CD8-positive, alpha-beta T cell (primary cell): ENCODE measurements at places on chromosomes 5 and 9.
A peak's percentile ranks its signal among the peaks of the same experiment; 100 is the strongest.

GRCh38 chr9:73230251-73230650 lies 78.6 kb downstream of the ANXA1 start:
- no peak for DNase-seq

DNA sequence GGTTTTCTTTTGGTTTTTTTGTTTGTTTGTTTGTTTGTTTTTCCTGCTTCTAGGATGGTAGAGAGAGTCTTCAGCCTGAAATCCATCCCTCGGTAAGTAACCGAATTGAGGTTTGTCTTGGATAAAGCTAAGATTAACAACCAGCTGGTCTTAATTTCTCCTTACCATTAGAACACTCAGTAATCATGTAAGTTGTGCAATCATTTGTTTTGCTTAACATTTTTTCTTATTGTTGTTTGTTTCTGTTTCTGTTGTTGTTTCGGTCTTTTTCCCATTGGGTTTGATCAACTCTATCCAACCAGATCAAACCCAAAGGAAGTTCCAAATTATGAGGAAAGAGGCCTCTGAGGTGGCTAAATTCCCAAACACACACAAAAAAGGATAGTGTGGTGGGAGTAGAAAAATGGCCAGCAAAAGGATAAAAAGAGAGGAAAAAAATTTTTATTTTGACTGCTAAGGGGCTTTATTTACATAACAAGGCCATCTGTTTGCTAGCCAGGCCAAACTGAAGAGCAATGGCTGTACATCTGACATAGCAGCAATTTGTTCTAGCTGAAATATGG lies 49.6 kb upstream of the ANKRD31 start:
- DNase-seq: no peak

- DNase-seq: no peak
These were observed 85.2 kb downstream of the EHMT1 start for GRCh38 chr9:137703842-137704508.

DNA sequence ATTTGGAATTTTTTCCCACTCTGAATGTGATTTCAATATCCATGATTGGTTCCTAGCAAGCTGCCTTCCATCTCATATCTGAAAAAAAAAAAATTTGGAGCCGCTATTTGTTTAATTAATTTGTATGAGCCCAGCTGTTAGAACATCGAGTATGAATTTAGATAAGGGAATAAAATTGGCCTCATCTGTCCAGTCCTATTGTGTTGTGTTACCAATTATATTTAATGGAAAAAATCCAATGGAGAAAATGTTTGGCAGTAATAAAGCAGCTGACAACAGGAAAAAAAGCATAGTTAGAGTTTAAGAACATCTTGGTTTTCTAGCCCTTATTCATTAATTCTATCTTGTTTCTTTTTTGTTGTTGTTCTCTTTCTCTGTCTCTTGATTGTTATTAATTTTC lies 735.6 kb upstream of the RIOK2 start:
- DNase-seq: no peak

GRCh38 chr9:135067096-135067710 lies 20.3 kb upstream of the OLFM1 start:
- no peak for DNase-seq

DNA sequence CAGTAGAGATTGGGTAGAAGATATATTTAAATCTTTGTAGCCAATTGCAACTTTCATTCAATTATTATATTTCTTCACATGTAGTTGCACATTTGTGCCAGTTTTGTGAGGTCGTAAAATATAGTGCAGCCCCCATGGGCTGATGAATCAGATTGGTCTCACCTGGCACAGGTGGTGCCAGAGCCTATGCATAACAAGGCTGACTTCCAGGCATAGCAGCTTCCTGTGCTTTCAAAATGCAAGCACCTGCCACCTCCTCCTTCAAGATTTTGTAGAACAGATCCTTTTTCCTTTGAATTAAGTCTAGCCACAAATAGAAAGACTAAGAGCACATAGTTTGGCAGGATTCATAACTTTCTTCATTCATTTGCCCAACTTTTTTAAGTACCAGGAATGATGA lies 87.1 kb downstream of the STARD4 start:
- DNase-seq: no peak

DNA sequence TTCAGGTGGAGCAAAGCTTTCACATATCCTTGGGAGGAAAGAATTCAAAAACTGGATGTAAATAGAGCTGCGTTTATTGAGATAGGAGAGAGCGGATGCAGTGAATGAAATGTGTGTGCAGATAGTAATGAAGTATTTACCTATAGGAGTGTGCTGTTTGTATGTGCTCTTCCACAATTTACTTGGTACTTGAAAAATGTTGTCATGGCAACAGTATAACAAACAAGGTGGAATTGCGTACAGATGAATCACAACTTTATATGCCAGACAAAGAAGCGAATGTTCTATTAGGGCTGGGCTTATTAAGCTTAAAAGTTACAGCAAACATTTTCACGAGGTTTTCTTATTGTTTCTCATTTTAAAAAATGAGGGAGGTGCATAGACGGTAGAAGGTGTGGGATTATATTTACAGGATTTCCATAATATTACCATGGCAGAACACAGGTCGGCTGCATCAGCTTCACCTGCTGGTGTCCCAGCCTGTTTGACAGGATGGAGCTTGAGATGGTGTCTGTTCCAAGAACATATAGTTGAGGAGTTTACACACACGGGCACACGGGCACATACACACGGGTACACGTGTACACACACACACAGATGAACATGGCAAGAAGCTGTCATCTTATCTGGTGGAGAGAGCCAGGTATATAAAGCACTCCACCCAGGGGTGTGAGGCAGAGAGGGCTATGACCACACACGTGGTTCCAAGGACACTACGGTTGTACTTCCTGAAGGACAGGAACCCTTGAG lies 155.7 kb downstream of the RMI1 start:
- no peak for DNase-seq

DNA sequence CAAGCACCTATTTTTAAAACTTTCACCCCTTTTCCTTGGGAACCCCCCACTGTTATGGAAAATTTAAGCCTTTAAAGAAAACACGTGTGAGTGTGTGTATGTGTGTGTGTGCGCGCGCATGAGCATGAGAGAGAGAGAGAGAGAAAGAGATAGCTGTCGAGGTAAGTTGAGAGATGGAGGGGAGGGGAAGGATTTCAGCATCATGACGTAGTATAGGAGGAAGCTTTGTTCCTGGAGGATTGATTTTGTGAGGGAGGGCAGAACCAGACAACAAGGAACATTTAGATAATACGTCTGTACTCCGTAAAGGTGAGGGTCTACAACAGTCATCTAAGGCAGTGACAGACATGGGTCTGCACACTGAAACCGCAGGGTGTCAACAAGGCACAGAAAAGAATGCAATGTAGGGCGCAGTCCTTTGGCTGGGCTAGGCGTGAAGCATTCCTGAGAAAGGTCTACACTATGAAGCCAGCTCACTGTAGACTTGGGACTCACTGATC lies 227.7 kb downstream of the SMARCA2 start:
- no peak for DNase-seq

- no peak for DNase-seq
These were observed 23.5 kb upstream of the NKX2-5 start for GRCh38 chr5:173258466-173258865.

DNA sequence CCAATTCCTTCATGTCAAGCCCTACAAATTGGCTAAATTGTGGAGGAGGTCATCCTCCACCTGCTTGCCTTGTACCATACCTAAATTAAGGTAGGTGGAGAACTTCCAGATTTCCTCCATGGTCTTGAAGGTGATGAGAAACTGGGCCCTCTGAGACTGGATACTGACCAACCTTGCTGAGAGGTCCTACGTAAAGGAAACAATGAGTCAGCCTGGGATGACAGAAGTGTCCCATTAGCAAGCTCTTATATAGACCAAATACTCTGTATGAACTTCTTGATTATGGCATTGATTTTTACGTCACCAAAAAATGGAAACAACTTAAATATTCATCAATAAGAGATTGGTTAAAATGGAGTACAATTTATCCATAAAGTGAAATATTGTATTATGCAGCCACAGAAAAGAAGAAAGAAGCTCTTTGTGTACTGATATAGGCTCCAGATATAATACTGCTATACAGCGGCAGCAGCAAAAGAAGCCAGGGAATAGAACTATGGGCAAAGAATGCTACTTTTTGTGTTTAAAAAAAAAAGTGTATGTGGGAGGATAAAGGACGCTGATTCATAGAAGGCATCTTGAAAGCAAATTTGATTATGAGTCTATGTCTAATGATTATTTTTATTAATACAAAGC lies 18.3 kb downstream of the SH3TC2 start:
- DNase-seq: no peak

- DNase-seq: no peak
These were observed 224.1 kb downstream of the CACNA1B start for GRCh38 chr9:138101444-138102234.

- peak; percentile 60 for DNase-seq
These were observed 100.6 kb upstream of the SELENOP start for GRCh38 chr5:42912184-42912798.

DNA sequence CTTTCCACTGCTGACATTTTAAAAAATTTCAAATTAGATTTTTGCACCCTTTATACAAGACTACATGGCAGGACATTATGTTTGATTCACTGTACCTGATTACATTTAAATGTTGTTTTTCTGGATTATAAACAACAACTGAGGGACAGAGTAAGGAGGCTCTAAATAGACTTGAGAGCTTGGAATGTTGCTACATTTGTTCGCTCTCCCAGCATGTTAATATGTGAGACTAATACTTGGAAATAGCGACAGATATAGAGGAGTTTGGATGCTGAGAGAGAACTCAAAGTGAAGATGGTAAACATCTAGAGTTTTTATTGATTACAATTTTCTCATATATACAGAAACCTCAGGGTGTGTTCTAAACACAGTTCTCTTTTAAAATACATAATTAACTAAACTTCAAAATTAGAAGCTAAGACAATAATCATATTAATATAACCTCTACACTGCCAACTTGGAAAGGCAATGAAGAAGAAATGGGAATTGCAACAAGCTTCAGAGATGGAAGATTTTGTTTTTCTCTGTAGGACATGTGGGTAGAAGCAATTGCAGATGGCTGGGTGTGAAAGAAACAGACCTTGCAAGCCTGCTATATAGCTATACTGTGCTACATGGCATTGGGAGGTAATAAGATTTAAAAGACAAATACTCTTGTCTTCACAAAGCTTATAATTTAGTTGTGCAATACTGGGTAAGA lies 1.4 kb upstream of the NDFIP1 start:
- no peak for DNase-seq

- DNase-seq: no peak
These were observed 25.1 kb downstream of the PAEP start for GRCh38 chr9:135586601-135587109.

- DNase-seq: no peak
These were observed 26.2 kb downstream of the NDUFA8 start for GRCh38 chr9:122133263-122133983.

DNA sequence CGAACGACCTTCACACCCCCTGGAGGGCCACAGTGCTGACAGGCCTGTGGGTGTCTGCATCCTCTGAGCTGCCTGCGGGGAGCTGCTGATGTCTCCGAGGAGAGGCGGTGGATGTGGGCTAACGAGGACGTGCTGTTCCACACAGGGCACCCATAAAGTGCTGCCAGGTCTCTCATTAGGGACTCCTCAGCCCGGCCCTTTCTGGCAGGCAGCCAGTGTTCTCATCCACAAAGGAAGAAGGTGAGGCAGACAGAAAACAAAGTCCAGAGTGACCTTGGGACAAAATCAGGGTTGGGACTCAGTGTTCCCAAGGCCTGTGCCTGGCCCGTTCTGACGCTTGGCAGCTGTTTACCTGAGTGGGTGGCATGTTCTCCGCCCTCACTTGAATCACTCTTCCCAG lies 29.3 kb downstream of the CARTPT start:
- DNase-seq: no peak

- no peak for DNase-seq
These were observed 7.1 kb upstream of the CFAP90 start for GRCh38 chr5:7857926-7858632.
